Transverse colon (tissue), 4 donors: ENCODE measurements at places on chromosomes 5 and 9. TPM values are rescaled to one million over a fixed set of nuclear protein-coding genes. Genes with fewer than 3 reads are reported as not detected.

GRCh38 chr9:19533373-19533772 is 124.6 kb downstream of the ACER2 start:
- no peaks in the 10 kb centered on the region for H3K4me1 ChIP-seq
- H3K27me3 ChIP-seq = no peaks in the 10 kb centered on the region
- H3K4me3 ChIP-seq = no peak overlapping the region
- no peak for DNase-seq
- H3K27ac ChIP-seq = no peak overlapping the region

SLC4A9 gene
- total RNA-seq = not detected

- peak; percentile 60 for DNase-seq
- H3K27me3 ChIP-seq = no peaks in the 10 kb centered on the region
- peaks cover 9% of the 10 kb centered on the region for H3K4me1 ChIP-seq
- no peaks in the 10 kb centered on the region for H3K36me3 ChIP-seq
- peak overlapping the region; percentile 54 for H3K27ac ChIP-seq
- H3K4me3 ChIP-seq = no peak overlapping the region
These were observed 13.1 kb downstream of the DIAPH1 start for GRCh38 chr5:141605523-141606277.

DNA sequence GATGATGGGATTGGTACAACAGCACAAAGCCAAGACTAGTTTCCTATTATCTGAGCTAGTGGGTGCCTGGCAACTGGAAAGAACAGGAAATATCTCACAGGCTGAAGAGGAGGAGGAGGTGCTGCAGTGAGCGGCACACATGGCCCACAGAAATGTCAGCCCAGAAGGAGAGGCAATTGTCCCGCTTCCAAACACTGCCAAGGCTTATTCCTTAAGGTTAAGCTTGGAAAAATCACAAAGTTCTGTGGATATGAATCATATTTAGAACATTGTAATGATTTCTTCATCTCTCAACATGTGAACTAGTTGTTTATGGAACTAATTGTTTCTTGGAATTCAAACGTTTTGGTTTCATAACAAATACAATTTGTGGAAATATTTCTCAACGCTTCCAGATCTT is 1019.5 kb upstream of the SEMA6A start:
- H3K36me3 ChIP-seq = no peaks in the 10 kb centered on the region
- DNase-seq = no peak
- no peak overlapping the region for H3K4me3 ChIP-seq
- H3K4me1 ChIP-seq = no peaks in the 10 kb centered on the region

GRCh38 chr5:146137967-146138403 is 32.6 kb upstream of the PLAC8L1 start:
- DNase-seq = peak; percentile 45
- no peaks in the 10 kb centered on the region for H3K4me1 ChIP-seq
- no peak overlapping the region for H3K4me3 ChIP-seq
- peak overlapping the region; percentile 25 for H3K27ac ChIP-seq
